ENCODE measurements at places on chromosomes 5 and 9.
A peak's percentile ranks its signal among the peaks of the same experiment; 100 is the strongest.

- no peak for DNase-seq
Observed at GRCh38 chr9:27391040-27391895, 94.3 kb upstream of the EQTN start.

DNA sequence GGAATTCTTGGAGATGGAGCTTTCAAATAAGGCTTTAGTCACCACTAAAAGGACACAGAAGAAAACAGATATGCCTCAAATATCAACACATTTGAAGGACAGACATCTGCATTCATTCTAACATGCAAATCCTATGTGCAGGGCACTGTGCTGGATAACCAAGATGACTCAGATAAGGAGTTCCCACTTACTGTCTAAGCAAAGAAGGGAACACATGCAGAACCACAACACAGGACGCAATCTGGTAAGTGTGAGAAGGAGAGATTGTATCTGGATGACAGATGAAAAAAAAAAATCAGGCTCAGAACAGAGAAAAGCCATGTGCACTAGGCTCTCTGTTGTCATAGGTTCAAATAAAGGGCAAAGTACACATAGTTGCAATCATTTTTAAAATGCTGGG is 42.5 kb downstream of the ELAVL2 start:
- DNase-seq: peak; percentile 66

DNA sequence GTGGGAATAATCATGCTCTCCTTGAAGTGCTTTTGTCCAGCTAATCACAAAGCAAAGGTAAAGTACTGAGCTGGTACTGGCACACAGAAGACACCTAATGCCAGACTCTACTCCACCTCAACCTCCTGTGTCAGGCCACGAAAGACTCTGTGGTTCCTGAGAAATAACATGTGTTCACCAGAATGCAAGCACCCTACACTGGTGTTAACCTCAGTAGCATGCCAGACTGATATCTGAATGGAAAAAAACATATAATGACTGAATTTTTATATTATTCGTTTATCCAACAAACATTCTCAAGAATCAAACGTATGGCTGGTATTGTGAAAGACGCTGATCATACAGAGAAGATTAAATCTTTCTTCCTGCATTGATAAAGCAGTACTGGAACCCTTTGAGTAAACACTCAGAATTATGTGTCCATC is 97.1 kb upstream of the IFNE start:
- no peak for DNase-seq

DNA sequence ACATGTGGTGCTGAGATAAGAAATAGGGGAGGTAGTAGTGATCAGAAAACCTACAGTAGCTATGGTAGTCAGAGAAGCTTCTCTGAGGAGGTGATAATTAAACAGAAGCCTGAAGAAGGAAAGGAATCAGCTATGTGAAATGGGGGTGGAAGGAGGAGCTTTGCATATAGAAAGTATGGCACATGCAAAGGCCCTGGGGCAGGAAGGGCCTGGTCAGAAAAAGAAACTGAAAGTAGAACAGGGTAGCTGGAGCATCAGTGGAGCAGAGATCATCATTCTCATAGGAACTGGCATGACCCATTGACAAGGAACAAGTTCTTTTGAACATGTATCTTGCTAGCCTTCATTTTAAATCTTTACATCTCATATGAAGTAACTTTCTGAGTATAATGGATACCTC is 80.7 kb upstream of the ADRA1B start:
- no peak for DNase-seq

DNA sequence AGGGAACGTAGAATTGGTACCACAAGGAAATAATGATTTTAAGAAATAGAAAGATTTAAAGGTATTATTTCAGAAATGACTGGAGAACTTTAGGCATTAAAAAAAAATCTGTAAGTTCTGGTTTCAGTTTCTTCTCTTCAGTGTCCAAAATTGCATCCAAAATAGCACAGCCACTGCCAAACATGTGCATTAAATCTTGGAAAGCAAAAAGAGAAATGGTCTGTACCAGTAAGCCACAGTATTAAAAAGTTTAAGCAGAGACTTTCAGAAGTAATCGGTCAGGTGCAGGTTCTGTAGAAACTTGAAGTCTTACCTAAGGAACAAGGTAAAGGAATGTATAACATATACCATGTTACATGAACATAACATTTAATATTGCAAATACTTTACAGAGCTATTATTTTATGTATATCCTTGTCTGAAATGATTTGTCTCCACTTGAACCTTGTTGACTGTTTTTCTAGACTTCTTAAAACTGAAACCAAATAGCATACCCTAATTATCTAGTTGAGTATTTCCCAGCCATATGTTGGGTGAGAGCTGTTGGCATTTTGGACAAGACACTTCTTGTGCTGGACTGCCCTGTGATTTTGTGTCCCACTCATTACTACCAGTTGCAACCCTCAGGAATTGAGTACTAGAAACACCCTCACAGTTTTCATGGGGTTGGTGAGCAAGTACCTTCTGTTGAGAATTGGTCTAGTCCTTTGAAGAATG is 32.1 kb downstream of the NIPBL start:
- DNase-seq: no peak

DNA sequence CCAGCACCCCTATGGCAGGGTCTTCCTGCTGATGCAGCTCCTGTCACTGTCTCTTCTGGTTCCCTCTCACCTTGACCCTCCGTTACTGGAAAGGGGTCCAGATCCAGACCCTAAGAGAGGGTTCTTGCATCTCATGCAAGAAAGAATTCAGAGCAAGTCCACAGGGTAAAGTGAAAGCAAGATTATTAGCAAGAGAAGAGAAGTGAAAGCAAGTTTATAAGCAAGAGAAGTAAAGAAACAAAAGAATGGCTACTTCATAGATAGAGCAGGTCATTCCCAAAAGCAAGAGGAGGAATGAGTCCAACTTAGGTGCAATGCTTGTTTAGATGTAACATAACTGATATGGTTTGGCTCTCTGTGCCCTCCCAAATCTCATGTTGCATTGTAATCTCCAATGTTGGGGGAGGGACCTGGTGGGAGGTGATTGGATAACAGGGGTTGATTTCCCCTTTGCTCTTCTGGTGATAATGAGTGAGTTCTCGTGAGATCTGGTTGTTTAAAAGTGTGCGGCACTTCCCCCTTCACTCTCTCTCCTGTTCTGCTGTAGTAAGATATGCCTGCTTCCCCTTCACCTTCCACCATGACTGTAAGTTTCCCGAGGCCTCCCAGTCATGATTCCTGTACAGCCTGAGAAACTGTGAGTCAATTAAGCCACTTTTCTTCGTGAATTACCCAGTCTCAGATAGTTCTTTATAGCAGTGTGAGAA is 183.3 kb downstream of the MED10 start:
- no peak for DNase-seq

- no peak for DNase-seq
Observed at GRCh38 chr5:42061121-42061520, 136.0 kb downstream of the FBXO4 start.

- DNase-seq: peak; percentile 71
Observed at GRCh38 chr9:125631391-125632085, 75.5 kb downstream of the MAPKAP1 start.

DNA sequence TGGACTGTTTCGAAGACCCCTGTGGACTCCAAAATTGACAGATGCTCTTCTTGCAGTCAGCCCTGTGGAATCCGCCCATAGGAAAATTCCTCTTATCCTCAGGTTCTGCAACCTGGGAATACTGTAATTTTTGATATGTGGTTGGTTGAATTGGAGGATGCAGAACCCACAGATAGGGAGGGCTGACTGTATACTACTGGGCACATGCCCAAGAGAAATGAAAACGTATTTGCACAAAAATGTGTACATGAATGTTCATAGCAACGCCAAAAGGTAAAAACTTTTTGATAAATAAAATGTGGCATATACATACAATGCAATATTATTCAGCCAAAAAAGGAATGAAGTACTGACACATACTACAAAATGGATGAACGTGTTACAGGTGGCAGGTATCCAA is 1.9 kb upstream of the SNAPC3 start:
- no peak for DNase-seq

GRCh38 chr5:147539053-147539452 is 29.2 kb upstream of the DPYSL3 start:
- no peak for DNase-seq

- DNase-seq: no peak
Observed at GRCh38 chr5:178123966-178124925, 6.6 kb upstream of the RMND5B start.

DNA sequence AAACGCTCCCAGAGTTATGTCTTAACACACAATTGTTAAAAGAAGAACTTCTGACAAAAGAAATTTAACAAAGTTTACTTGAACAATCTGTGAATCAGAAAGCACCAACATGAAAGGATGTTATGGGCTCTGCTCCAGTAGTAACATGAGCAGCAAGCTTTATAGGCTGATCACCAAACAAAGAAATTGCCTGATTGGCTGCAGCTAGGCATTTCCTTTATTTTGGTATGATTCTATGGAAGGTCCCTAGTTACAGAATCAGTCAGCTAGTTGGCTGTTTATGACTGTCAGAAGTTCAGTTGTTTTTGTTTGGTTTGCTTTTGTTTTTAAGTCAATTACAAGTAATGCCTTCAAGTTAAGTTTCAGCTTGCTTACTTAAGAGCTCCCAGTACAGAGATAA is 102.4 kb upstream of the SMC2 start:
- DNase-seq: no peak

- peak; percentile 90 for DNase-seq
Observed at GRCh38 chr9:137740312-137740711, 121.5 kb downstream of the EHMT1 start.

- no peak for DNase-seq
Observed at GRCh38 chr9:38178237-38178636, 109.2 kb upstream of the SHB start.

DNA sequence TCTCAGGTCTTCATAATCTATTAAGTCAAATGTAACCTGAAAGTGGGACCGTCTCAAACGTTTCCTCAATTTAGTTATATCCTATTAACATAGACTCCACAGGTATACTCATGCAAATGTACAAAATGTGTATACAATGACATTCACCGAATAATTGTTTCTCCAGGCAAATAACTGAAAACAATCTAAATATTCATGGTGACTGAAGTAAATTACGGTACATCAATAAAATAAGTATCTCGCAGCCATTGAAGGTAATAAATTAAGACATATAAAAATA is 482 bp downstream of the IARS1 start:
- DNase-seq: no peak

- no peak for DNase-seq
Observed at GRCh38 chr9:33393581-33393980, 8.8 kb downstream of the AQP7 start.

DNA sequence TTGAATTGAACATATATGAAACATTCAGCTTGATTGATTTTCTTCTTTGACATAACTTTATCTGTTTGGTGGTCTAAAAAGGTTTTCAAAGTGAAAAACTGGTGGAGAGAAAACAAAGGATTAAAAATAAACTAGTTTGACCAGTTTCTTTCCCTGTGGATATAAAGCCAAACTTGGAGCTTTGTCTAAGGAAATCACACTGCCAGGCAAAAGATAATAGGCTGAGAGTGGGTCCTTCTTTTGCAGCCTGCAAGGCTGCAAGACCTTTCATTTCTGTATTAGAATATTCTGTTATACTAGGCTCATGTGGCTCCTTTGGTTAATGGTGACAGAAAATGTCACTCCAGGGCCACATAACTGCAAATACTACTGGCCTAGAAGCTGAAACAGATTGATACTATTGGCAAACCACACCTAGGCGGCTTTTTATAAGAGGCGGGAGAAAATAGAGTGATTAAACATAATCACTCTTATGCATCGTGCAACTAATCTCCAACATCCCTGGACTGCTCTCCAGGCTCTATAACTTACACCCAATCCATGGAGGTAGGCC is 129.1 kb upstream of the ZNF462 start:
- no peak for DNase-seq

- DNase-seq: peak; percentile 54
Observed at GRCh38 chr9:101727612-101728524, 10.6 kb downstream of the GRIN3A start.

DNA sequence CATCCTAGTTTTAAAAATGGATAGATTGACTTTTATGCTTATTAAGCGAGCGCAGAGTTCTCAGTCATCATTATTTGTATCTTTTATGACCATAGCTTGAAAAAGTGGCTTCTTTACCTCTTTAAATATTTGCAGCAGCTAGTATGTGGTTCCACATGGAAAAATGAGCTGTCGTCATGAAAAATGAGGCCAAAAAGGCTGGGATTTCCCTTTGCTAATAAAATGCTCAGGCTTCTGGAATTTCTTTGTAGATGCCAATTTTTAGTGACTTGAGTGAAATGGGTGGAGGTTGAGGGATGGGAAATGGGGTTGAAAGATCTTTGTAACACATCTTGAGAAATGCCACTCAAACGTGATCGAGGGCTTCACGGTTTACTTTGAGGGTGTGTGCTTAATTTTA is 35.2 kb downstream of the RAI14 start:
- DNase-seq: no peak

- no peak for DNase-seq
Observed at GRCh38 chr5:157290981-157291711, 25.2 kb downstream of the CYFIP2 start.

GRCh38 chr9:134408939-134409737 is 82.9 kb downstream of the RXRA start:
- no peak for DNase-seq

GRCh38 chr5:119468286-119468685 is 16.0 kb downstream of the HSD17B4 start:
- no peak for DNase-seq

- DNase-seq: no peak
Observed at GRCh38 chr5:179272326-179273072, 72.8 kb downstream of the ADAMTS2 start.

GRCh38 chr5:180460834-180461233 is 33.3 kb upstream of the CNOT6 start:
- no peak for DNase-seq

- DNase-seq: no peak
Observed at GRCh38 chr5:36105819-36106218, 39.1 kb upstream of the UGT3A2 start.

DNA sequence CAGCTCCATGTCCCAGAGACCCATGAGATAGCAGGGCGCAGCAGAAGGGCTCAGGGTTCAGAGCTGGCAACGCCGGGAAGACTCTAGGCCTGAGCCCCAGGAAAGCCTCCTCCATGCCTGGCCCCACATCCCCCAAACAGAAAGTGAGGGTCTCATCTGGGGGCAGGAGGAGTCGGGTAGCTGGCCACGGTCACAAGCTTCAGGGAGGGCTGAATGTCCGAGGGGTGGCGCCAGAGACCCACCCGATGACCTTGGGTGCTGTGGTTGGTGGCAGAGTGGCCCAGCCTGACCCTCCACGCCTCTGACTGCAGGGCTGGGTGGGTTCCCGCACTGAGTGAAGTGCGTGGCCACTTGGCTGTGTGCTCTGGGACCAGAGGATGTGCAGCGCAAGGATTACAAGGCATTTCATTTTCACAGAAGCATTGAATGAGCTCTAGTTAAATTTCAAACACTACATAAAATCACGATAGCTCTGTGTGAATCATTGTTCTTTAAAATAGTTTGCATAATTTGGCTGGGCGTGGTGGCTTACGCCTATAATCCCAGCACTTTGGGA is 3.0 kb downstream of the C8G start:
- peak; percentile 78 for DNase-seq
